ENCODE measurements at places on chromosomes 5 and 9.

DNA sequence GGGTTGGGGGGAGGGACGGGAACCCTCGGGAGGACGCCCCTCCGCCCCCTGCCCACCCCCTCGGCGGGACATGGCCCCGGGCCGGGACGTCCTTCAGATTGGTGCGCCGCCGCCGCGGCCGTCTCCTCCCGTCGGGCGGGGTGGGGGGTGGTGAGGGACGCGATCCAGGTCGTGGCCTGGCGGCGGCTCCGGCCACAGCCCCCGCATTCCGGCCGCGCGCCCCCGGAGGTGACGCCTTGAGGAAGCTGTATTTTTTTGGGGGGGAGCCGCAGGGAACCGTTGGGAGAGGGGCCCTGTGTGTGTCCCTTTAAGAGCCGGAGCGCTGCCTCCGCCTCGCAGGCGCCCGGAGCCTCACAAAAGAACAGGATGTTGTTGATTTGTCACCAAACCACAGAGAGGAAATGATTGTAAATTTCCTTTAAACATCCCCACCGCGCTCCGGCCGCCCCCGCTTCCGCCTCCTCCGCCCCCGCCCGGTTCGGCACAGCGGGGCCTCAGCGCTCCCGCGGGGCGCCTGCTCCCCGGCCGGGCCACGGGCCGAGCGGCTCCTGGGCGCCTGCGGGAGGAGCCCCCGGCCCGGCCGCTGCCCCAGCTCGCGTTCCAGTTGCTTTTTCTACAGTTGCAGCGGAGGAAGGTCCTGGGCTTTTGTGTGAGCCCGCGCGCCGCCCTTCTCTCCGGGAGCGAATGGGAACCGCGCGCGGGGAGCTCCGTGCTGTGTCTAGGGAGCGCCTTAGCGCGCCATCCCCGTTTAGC is 32.1 kb upstream of the SPRY4 start:
- DNase-seq: peak; percentile 89

- DNase-seq: no peak
Measured at GRCh38 chr9:95461448-95462248, 55.1 kb downstream of the PTCH1 start.

DNA sequence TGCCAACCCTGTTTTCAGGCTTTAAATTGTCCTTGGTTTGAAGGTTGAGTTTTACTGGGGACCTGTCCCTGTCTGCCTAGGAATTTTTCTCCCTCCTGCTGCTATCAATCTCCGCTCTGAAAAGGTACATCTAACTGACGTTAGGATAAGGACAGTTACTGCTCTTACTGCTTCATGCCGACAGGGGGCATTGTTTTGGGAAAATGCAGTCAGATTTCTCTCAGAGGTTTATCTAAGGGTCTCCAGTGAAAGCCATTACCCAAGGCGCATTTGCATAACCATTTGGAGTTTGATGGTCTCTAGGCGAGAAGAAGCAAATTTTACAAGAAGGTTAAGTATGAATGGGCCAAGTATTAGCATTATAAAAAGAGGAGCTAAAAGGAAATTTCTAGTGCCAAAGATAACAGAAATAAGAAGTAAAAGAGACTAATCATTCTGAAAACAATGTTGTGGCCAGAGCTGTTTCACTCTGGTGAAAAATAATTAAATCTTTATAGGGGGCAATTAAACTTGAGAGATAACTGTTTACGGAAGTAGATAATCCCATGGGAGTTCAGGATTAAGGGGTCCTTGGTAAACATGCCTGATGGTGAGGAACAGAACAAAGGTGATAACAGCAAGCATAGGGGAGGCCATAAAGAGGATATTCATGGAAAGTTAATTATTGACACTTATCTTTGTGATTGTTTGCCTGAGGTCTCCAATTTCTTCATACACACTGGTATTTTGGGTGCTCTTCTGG is 605.0 kb downstream of the MTRR start:
- no peak for DNase-seq

DNA sequence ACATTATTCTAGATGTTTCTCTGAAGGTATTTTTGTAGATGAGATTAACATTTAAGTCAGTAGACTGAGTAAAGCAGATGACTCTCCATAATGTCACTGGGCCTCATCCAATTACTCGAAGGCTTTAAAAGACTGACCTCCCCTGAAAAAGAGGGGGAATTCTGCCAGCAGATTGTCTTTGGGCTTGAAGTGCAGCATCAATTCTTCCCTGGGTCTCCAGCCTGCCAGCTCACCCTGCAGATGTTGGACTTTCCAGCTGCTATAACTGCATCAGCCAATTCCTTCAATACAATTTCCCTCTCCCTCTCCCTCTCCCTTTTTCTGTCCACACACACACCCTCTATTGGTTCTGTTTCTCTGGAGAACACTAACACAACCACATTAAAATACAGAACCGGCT is 472.8 kb downstream of the SPOCK1 start:
- DNase-seq: no peak

DNA sequence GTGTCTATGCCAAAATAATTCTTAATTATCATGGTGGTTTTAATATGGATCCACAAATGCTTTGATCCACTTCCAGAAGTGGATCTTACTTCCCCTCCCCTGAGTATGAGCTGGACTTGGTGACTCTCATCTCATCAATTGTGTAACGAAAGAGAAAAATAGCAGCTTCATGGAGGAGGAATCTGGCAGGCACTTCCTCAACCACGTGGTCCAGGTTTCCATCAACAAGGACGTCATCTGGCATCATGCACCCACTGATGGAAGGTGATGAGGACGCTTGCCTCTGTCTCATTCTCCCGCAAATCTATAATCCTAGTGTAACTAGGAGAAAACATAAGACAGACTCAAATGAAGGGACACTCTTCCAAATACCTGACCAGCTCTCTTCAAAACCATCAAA is 54.6 kb upstream of the S1PR3 start:
- no peak for DNase-seq

DNA sequence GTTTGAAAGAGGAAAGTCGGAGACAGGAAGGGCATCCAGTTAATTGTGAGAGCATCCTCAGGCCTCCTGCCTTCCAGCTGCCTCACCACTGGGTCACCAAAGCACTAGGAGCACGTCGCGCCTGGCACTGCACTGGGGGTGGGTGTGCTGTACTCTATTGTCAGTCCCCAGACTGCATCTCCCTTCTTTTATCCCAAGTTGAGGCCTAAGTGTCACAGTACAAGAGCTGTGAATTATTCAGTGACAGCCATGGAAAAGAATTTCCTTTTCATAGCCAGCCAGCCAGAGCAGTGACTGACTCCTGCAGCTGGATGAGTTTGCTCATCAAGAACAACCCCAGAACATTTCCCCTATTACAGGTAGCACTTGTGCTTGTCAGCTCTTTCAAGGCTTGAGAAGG is 16.3 kb downstream of the CLTA start:
- no peak for DNase-seq

DNA sequence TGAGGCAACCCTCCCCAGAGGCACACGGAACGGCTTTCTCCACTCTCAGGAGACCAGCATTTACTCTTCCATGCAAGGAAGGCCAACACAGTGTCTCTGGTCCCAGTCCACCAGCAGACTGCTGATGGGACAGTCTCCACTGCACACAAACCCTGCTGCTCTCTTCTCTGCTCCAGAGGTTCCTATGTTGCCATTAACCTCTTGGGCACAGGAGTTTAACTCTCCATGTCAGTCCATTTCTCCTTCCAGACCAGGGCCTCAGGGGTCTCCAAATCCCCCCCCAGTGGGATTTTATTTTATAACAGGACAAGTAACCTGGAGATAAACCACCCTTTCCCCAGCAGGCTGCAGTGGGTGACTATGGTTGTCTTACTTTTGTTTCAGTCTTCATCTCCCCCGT is 452.5 kb downstream of the GADD45G start:
- DNase-seq: no peak

DNA sequence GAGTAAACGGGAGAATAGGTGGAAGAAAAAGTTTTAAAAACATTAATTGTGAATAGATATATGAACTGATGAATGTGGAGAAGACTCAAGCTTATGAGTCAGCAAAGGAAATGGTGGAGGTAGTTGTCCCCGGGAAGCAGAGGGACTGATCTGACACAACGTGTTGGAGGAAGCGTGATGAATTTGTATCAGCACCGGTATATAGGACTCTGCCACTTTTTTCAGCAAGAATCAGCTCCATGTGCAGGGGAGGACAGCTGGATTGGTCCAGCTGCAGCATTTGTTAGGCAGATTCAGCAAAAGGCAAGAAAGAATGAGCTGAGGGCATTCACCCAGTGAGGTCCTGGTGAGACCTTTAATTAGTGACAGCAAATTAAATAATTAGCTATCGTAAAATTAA is 276.0 kb downstream of the TENT4A start:
- no peak for DNase-seq

GRCh38 chr5:92402956-92403702 is 1020.0 kb upstream of the ARRDC3 start:
- no peak for DNase-seq

GRCh38 chr5:9483243-9483642 is 62.6 kb downstream of the SEMA5A start:
- DNase-seq: no peak

GRCh38 chr9:100426189-100426529 is 784 bp upstream of the MSANTD3 start:
- DNase-seq: no peak

- no peak for DNase-seq
Measured at GRCh38 chr5:74418709-74419108, 221.8 kb downstream of the ENC1 start.

DNA sequence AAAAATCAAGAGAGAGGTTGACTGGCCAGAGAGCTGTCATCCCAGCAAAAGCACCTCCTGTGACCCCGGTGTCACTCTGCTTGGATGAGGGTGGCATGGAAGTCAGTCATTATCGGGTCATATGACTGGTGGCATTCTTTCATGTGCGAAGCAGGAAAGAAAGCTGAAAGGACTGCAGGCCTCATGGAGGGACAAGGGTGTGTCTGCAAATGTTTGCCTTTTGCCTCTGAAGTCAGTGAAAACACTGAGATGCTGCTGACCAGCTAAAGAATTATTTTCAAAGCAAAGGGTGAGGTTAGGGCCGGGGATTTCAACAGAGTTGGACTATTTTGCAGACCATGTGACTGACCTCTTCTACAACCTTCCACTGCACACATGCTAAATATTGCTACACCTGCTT is 298.3 kb downstream of the CSNK1G3 start:
- no peak for DNase-seq

DNA sequence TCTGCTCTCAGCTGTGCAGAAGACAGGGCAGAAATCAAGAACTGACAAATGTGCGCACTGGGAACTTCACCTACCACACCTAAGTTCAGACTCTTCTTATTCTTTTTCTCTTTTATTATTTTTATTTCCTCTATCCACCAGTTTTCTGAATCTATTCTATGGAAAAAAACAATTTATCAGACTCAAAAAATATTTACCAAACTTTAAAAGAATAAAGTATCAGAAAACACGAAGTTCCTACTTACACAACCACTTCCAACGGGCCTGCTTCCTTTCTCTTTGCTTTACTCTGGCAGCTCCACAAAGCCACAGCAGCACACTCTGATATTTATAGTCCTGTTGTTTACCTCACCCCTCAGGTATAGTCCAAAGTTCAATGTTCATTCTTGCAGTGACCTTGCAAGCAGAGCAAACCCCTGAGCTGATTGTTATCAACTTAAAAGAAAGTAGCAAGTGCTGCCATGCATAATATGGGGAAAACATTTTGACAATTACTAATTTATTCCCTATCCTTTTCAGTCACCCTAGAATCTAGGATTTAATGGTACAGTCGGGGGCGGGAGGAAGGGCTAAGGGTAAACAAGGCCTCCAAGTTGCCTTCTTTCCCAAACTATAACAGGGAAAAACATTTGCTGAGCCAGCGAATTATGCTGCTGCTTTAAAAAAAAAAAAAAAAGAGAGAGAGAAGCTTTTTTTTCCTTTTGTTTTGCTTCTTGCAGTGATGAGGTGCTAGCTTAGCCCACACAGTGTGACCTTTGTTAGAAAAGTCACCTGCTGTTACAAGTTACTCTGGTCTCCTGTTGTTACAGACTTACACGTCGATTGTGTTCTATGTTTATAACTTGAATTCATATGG is at the start of gene SELENOP:
Gene SELENOP (minus strand): TSS at position 302 of the 856 bp plus-strand sequence. CDS start 3,539 bp downstream, outside the sequence.
- DNase-seq: no peak

GRCh38 chr9:124615100-124615742 is 108.0 kb upstream of the NR5A1 start:
- no peak for DNase-seq

GRCh38 chr9:124950050-124950718 is 9.3 kb upstream of the GOLGA1 start:
- DNase-seq: no peak

DNA sequence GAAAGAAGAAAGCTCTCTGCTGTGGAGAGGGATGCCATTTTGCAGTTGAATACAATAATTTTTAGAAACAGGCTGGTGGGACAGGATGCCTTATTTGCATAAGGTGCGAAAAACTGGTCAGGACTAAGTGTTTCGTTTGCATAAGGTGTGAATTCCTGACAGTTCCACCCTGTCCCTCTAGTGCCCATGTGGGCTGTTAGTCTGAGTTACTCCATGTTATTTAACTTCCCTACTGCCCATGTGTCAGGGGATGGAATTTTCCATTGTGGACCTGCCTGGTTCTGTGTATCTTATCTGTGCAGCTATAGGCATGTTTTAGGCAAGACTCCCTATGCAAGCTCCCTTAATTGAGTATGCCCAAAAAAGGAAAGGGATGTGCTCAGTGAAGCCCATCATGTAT is 35.3 kb upstream of the NFIL3 start:
- peak; percentile 2 for DNase-seq

GRCh38 chr9:20579524-20580314 is 42.6 kb downstream of the MLLT3 start:
- DNase-seq: no peak

DNA sequence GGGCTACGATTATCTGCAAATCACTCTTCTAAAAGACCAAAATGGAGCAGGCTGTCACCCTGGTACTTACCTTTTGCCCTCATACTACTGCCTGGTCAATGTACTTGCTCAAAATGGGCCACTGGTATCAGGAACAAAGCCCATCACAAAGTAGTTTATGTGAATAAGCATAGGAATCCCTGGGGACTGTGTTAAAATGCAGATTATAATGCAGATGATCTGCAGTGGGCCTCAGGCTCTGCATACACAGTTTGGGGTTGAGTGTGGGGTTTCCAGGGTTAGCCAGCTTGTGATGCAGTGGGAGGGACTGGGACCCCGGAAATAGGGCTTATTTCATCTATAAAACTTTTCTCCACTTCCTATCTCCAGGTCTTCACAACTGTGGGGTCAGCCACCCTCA is 173.1 kb downstream of the HSD17B3 start:
- no peak for DNase-seq

GRCh38 chr5:173808079-173808808 is 79.9 kb upstream of the CPEB4 start:
- no peak for DNase-seq

DNA sequence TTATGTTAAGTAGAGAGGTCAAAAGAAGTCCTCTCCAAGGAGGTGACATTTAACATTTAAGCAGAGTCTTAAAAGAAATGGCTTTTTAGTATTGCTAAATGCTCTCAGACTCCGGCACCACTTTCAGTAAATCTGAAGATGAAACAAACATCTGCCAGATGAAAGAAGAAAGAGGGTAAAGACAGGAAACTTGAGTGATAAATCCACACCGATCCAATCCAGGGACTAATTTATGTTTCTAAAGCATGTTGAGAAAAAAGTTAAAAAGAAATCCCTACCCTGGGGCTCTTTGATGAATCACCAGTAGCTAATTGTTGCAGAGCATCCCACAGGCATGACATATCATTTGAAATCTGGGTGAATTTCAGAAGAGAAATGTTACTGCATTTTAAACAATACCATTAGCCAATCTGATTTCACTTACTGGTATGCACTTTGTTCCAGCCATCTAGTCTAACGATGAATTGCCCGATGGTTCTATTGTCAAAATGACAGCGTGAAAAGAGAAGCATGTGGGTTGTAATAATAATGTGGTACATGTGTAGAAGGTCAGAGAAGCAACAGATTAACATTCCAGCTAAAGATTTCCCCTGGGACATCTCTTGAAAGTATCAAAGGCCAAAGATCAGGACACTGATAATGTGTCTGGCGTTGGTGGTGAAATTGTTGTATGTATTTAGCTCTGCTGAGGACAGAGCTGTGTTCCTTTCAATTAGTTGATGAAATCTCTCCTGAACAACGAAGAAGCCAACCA is 485.7 kb downstream of the CSNK1G3 start:
- DNase-seq: no peak
